ENCODE measurements at places on chromosomes 4 and X.

GRCh38 chr4:176499518-176499917, 179.8 kb downstream of the SPCS3 start:
- DNase-seq, result no peak

GRCh38 chr4:185912779-185913178, 100.8 kb upstream of the SORBS2 start:
- DNase-seq, result no peak

DNA sequence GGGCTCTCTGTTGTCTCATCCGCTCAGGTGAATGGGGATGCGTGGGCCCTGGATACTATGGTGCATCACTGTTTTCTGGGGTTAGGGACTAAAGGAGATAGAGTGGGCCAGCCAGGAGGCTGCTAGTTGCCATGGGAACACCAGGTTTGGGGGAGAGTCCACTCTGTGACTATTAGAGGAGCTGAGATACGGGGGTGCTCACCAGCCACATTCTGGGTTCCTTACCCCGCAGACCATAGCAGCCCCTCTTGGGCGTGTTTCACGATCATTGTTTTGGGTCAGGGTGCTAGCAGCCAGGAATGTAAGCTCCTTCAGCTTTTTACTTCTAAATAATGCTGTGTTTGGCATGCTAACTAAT, 4.6 kb downstream of the EFNB1 start:
- DNase-seq, result no peak

DNA sequence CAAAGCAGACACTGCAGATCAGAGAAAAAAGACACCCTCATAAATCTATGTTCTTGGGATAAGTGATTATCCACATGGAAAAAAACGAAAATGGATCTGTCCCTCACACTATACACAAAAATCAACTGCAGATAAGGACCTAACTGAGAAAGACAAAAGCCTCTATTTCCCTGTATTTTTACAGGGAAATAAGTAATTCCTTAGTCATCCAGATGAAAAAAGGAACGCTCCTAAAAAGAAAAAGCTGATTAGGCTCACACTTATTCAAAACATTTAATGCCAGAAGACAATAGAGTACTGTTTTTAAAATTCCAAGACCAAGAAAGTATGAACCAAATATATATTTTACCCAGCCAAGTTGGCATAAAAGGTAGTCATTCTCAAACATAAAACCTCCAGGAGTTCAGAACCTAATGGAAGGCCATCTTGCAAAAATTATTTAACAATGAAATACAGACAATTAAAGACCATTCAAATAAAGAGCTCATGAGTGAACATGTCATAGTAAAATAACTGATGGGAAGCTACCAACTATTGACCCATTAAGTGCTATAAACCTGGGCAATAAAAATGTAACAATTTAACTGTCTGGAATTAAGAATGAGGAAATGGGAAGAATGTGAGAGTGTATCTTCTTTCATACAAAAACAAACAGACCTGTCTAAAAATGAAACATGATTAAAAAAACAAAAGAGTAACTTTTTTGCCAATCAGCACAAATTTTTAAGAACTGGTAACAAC, 20.4 kb downstream of the PAPSS1 start:
- DNase-seq, result no peak

GRCh38 chrX:40816906-40817305, 81.6 kb upstream of the MED14 start:
- DNase-seq, result no peak

GRCh38 chrX:34563061-34563460, 94.0 kb downstream of the TMEM47 start:
- DNase-seq, result no peak

Data from SIG-M5 (cell line).